ENCODE measurements at places on chromosomes 2 and 18.
A peak's percentile ranks its signal among the peaks of the same experiment; 100 is the strongest.

DNA sequence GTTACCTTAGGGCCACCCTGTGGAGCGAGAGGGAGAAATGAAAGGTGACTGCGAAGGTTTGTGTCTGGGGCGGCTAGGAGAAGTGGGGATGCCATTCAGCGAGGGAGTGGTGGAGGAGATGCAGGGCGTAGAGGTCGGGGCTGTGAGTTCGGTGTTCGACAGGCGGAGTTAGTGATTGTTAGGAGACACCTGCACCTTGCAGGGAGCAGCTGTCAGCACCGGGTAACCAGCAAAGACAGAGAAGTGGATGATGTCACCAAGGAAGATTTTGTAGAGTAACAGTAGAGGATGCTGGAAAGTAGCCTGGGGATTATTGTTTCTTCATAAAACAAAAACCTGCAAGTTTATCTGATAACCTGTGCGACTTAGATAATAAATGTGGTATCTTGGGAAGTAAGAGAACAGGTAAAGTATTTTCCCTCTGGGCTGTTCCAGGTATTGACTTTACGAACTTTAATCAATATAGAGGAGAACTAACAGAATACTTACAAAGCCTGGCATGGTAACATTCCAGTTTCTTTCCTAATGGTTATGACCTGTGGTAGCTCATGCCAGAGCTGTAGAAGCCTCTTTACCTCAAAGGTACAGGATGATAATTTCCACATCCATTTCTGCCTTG lies 63.8 kb downstream of the SPTBN1 start:
- no peak for DNase-seq

GRCh38 chr2:237591141-237591881 lies 777 bp upstream of the RAB17 start:
- DNase-seq, result no peak

- DNase-seq, result no peak
Measured at GRCh38 chr2:131085646-131086045, 7.6 kb downstream of the FAM168B start.

- DNase-seq, result no peak
Measured at GRCh38 chr2:150552041-150552820, 64.8 kb upstream of the RND3 start.

- no peak for DNase-seq
Measured at GRCh38 chr2:229910832-229911412, 10.9 kb downstream of the TRIP12 start.

- DNase-seq, result no peak
Measured at GRCh38 chr2:176092270-176093144, at the start of gene HOXD13. TSS of gene HOXD13 (plus strand) at chr2:176092721. CDS start at chr2:176092891, 170 bp downstream.

DNA sequence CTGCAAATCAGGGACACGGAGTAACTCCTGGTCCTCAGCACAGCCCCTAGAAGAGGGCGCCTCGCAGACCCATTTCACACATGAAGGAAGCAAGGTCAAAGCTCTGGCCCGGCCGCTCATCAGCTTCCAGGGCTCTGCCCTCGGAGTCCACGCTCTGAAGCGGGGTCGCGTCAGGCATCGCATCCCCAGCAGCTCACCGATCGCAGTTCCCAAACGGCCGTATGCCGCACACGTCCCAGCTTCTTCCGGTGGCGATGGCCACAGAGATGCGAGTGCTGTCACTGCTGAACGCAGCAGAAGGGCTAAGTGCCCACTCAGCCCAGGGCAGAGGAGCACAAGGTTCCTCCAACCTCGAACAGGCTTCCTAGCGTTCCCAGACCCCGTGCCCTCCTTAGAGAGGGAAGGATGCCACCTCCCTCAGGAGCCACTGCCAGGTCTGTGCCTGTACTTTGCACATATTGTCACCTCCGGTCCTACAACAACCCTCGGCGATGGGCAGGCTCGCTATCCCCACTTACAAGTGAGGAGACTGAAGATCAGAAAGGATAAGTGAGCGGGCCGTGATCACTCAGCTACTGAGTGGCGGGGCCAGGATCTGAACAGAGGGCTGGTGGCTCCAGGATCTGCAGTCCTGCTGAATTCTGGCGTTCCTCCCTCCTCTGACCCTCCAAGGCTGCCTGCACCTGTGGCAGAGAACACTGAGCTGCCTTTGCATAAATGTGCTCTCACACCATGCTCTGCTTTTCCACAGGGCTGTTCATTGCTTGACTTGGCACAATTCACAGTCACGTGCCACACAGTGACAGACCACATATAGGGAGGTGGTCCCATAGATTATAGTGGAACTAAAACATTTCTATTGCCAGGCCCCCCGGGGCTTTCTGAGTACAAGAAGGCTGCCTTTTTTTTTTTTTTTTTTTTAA lies 71.4 kb downstream of the COPS8 start:
- no peak for DNase-seq

DNA sequence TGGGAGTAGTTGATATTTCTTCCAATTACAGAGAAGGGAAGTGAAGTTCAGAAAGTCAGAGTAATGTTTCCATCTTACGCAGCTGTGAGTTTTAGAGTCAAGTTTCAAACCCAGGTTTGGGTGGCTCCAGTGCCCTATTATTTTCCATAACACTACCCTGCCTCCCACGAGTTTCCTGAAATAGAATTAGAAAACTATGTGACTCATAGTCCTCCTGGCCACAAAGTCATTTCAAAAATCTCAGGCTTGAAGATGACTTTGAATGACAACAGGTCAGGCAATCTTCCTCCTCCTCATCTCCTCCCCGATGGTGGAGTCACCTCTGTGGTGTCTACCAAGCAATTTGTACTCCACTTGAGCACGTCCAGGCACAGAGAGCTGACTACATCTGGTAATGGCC lies 212.3 kb upstream of the TRIB2 start:
- no peak for DNase-seq

DNA sequence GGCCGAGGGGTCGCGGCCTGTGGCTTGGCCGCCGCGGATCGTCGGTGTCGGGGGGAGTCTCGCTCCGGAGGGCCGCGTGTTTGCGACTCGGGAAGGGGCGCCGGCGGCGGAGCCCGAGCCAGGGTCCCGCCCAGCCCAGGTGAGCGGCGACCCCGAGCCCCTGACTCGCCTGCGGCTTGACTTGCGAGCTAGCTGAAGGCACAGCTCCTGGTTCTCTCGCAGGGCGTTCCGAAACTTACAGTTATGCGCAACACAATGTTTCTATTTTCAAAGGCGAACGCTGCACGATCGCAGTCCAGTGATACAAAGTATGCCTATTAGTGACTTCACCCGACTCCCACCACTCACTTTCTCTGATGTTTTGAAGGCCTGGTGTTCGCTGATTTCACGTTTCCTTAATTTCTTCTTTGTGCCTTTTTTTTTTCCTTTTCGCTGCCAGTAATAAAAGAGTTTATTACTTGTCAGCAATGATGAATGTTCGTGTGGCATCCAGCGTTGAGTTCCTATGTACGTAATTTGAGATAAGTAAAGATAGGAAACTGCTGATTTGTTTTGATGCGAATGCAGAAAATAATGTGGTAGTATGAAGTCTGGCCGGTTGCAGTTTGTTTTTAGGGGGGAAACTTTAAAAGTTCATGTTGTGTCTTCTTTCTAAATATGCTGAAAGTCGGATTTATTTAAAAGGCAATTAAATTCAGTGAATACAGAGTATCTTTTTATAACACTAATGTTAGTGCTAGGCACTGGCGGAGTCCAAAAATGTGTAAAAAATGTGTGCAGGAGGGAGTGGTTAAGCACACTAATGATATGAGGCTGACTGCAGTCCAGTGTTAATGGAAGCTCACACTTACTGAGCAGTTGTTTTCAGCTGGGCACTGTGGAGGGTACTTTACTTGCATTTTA lies 706 bp downstream of the UBXN2A start:
- DNase-seq, result no peak

DNA sequence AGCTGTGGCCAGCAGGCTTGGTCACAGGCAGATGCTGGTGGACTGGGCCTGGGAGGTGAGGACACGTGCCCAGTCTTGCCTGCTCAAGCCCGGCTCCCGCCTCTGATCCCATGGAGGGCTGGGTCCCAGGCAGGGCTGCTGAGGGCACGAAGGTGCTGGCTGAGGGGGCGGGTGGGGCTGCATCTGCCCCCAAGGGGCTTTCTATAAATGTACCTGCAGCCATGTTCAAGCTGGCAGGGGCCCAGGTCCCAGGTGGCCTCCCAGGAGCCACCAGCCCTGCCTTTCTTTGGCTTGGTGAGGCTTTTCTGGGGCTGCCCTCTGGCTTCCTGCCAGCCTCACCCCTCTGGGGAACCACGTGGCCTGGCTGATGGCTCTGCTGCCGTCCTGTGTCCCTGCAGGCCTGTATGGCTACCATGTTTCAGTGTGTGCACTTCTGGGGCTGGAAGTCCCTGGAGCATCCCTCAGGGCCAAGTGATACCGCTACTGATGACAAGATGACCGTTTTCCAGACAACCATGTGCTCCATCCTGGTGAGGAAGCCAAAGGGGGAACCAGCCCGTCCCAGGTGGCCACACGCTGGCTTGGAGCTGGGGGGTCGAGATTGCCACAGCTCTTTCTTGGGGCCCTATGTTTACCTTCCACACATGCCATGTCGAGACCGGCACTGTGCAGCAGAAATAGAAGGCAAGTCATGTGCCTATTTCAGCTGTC lies 23.2 kb downstream of the HJURP start:
- no peak for DNase-seq

DNA sequence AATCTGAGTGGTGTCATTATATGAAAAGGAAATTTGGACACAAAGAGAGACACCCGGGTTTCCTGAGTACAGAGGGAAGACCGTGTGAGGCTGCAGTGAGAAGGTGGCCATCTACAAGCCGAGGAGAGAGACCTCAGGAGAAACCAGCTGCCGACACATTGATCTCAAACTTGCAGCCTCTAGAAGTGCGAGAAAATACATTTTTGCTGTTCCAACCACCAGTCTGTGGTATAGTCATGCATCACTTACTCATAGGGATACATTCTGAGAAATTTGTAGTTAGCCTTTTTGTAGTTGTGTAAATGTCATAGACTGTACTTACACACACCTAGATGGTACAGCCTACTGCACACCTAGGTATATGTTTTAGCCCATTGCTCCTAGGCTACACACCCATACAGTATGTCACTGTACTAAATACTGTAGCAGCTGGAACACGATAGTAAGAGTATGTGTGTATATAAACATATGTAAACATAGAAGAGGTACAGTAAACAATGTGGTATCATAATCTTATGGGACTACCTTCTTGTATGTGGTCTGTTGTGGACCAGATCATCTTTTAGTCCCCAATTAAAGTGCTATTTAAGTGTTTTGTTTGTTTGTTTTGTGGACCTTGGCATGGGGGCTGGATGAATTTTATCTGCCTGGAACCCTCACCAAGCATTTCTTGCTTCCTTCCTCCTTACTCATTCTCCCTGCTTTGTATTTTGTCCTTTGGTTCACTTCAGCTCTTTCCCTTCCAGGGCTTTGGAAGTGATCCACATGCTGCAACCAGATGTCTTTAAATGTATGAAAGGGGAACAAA lies 38.3 kb upstream of the SESTD1 start:
- DNase-seq, result no peak

- no peak for DNase-seq
Measured at GRCh38 chr2:176082824-176083751, 674 bp downstream of the EVX2 start.

DNA sequence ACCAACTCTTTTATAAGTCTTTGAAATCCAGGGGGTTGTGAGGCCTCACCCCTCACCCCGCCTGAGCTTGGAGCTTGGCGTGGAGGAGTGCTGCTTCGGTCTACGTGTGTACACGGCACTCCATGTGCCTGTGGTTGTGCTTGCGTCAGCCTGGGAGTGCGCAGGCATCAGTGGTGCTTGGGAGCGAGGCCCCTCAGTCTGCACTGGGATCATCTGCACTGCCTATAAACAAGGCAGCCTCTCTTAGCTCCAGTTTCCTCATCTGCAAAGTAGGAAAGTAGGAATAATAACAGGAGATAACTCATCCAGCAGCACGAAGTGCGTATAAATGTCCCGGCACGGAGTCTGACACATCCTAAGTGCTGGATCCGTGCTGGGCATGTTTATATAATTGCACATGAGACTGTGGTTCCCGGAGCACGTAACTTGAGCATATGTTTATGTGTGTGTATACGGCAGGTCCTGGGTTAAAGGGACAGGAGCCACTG lies 1.2 kb downstream of the GYPC start:
- peak; percentile 59 for DNase-seq

All from non-pigmented ciliary epithelial cell (primary cell).